ENCODE measurements at places on chromosomes 13 and 19. TPM values are rescaled to one million over a fixed set of nuclear protein-coding genes. Genes with fewer than 3 reads are reported as not detected.

GRCh38 chr19:40235238-40236025, 8.9 kb upstream of the CCNP start:
- no peak for DNase-seq

DNA sequence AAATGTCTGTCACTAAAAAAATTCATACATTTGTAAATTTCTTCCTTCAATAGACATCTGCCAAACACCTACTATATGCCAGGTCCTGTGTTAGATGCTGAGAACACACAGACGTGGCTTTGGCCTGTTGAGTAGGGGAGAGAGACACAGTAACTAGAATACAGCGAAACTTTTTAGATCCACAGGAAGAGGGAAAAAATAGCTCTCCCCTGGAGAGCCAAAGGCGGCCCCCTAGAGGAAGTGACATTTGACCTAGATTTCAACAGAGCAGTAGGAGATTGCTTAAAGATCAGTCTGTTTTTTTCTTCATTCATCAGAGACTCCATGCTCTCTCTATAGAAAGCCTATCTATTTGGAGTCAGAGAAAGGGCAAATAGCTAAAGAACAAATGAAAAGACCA, 11.3 kb downstream of the LCP1 start:
- no peak for DNase-seq

GRCh38 chr19:3412066-3412465, 45.7 kb downstream of the NFIC start:
- DNase-seq, result no peak

DNA sequence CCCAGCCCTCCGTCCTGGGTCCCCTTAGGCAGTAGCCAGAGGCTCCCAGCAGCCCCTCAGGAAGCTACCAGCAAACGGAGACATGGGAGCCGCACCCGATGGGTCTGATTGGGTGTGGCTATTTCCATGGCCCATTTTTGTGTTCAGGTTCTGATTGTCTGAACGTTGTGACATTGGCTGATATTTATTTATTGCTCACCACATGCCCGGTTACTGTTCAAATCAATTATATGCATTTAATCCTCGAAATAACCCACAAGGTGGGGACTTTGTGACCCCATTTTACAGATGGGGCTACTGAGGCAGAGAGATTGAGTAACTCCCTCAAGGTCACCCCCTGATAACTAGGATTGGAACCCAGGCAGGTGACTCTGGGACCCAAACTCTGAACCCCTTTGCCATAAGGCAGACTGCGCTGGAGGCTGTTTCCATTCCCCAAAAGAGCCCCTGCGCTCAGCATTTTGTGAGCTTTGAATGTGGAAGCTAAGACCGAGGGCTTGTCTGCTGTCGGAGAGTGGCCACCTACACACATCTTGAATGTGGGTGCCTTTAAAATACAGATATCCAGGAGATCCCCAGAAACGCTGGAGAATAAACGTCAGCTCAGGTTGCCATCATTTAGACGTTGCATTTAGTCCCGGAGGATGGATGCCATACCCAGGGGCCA, 13.6 kb upstream of the MCF2L start:
- DNase-seq, result no peak

- DNase-seq, result peak; percentile 54
Observed at GRCh38 chr13:102779436-102780159, 6.0 kb upstream of the TEX30 start.

- no peak for DNase-seq
Observed at GRCh38 chr13:72261732-72262131, 394.7 kb upstream of the DACH1 start.

GRCh38 chr13:33721724-33722123, 96.2 kb upstream of the RFC3 start:
- no peak for DNase-seq

DNA sequence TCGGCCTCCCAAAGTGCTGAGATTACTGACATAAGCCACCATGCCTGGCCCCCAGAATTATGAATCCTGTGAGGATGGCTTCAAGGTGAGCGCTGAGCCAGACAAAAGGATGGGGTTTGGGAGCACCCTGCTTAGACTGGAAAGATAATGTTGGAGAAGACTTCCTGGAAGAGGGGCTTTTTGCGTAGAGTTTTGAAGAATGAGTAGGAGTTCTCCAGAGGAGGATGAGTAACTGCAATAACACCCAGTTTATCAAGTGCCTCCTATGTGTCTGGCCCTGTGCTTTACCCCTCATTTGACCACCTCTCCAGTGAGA, 641 bp upstream of the GDF15 start:
- no peak for DNase-seq

DNA sequence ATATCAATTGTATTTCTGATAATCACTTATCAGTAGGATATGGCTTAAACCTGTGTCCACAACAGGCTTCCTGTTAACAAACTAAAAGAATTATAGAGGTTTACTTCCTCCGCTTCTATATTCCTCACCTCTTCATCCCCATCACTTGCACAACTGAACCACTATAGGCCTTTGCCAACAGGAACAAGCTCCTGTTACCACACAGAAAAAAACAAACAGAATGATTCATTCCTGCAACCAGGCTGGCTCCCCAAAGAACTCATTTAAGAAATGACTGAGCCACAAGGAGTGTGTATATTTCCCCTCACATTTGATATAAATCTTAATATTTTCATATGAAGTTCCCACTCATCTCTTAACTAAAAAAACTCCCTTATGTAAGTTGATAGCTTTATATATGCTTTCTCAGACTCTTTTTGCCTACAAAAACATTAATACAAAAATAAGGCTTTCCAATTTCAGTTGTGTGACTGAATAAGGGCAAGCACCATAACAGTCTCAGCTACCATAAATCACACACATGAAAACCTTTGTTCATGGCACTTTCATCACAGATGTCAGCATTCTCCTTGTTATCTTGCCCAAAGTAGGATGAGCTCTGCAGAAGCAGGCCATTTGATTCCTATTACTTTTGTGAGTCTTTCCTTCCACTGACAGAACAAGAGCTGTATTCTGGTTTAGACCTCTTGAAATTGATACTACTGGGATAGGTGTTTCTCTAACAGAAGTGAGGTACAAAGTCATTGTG, 366.8 kb downstream of the SLITRK1 start:
- DNase-seq, result no peak

GRCh38 chr13:110353339-110353977, 46.4 kb downstream of the COL4A2 start:
- no peak for DNase-seq

GRCh38 chr19:36833430-36833829, 4.8 kb downstream of the ZNF790 start:
- no peak for DNase-seq

DNA sequence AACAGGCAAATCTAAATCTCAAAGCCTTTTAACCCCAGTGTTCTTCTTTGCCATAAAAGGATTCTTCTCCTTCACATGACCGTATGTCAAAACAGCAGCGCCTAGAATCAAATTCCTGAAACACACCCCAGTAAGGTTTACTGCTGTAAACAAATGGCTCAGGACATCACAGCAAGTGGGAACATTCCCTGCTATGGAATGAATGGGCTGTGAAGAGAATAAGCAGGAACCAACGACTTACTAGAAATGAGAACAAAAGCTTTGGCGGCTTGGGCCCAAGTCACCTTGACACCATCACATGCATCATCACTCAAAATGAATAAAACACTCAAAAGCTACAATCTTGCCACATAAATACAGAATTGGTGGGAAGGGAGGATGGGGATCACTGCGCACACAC, 80.4 kb upstream of the SPATA13 start:
- no peak for DNase-seq

DNA sequence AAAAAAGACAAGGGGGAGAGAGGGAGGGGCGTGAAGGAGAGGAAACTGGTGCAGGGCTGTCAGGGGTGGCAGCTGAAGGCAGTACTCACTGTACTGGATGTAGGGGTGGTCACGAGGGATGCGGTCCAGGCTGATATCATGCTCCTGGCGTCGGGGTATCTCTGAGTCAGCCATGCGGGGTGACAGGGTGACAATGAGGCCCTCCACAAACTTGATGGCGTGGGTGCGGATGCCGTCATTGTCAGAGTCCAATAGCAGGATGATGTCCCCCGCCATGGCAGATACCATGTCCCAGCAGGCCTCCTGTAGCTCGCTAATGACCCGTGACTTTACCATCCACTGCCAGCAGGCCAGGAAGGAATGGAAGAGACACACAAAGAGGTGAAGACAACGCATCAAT, 15.3 kb downstream of the SYMPK start:
- DNase-seq, result no peak

GRCh38 chr19:5078666-5079065, 109.8 kb downstream of the KDM4B start:
- DNase-seq, result no peak

GRCh38 chr19:51771376-51772130, 10.6 kb downstream of the FPR2 start:
- no peak for DNase-seq

DNA sequence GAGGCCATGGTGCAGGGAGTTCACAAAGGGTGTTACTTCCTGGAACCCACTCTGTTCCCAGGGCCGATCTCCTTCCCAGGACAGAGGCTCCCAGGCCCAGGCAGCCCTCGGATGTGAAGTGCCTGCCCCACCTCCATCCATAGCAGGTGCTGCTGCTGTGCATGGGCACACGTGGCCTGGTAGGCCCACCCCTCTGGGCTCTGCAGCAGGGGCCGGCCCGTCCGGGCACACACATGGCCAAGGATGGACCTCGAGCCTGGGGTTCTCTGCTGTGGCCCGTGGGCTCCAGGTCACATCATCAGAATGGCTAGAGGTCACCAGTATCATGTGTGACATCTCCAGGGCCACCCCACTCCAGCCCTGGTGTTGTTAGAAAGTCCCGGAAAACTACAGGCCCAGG, 71.8 kb downstream of the GADD45B start:
- DNase-seq, result no peak

DNA sequence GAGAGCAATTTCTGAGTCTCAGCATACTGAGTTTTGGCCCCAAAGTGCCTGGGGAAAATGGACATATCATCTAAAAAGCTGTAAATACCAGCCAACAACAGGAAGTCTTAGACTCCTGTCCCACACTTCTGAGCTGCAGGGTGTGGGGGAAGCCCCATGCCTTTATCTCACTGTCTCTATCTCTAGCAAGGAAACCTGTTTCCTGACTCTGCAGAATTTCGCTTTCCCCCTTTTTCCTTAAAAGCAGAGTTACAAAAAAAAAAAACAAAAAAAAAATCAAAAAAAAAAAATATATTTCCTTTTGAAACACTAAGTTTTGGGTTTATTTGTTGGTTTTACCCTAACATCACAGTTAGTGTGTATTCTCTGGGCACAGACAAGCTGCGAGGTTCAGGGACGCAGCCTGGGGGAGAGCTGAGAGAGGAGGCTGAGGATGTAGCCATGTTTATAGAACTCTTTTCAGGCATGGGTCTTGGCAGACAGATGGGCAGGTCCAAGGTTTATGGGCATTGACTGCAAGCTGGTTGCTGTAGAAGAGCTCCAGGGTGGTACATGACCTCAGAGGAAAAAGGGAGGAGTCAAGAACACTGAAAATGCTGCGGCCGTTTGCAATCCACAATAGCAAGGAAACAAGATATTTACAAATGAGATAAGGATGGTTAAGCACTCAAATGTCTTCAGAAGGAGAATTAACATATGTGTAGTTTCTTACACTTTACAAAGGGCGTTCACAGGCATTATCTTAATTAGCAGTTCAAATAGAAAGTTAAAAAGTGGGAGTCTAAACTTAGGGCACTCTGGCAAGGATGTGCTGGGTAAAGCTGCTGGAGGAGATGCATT, 4.9 kb downstream of the MBNL2 start:
- peak; percentile 67 for DNase-seq

GRCh38 chr13:25731037-25731436, 320.8 kb downstream of the SHISA2 start:
- DNase-seq, result no peak

GRCh38 chr13:35714121-35714520, 237.6 kb upstream of the MAB21L1 start:
- no peak for DNase-seq

DNA sequence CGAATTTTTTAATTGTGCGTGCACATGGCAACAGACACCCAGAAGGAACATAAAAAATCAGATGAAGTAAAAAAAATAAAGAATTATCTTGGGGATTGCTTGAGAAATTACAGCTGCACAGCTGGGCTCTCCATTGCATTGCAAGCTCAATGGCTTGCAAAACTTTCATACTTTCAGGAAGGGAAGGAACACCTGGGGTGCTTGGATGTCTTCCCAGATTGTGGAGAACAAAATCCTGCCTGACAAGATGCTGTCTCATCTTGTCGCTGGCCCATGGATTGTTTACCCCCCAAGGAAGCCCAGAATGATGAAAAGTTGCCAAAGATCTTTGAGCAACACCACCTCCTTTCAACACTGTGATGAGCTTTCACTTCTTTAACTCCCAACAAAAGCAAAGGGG, 11.0 kb upstream of the CASP14 start:
- DNase-seq, result no peak

GRCh38 chr19:7917267-7918061, 2.7 kb upstream of the SNAPC2 start:
- DNase-seq, result peak; percentile 70

DNA sequence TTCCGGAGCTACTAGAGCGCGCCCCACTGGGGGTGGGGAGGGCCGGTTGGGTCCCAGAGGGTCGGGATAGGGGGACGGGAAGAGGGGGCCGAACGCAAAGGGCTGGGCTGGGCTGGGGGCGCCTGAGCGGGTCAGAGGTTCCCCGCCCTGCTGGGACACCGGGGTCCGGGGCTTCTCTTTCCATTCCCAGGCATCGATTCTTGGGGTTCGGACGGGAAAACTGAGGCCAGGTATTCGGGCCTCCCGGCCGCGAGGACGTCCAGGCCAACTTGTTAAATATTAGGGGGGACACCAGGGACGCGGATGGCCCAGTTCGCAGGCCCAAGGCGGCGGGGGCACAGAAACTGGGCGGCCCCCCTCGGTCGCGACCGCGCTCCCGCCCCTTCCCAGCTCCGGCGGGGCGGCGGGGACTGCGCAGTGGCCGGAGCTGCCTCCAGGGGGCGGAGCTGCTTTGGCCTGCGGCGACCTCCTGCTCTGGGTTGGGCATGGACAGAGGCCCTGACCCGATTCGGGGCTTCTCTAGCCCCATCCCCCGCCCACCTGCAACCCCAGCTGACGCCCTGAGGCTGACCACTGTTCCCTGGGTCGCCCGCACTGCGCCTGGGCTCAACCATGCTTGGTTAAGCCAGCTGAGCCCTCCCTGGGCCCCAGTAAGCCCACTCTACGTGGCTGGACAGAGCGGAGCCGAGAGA, 1.2 kb upstream of the KLF16 start:
- DNase-seq, result peak; percentile 78

GRCh38 chr13:82803341-82803740, 1078.9 kb downstream of the SLITRK1 start:
- no peak for DNase-seq

GRCh38 chr13:24668511-24668910, 11.7 kb upstream of the ATP12A start:
- DNase-seq, result no peak

- no peak for DNase-seq
Observed at GRCh38 chr13:98261165-98261702, 84.2 kb upstream of the RNF113B start.

- peak; percentile 91 for DNase-seq
Observed at GRCh38 chr13:24254146-24254841, 55.1 kb upstream of the C1QTNF9 start.

GRCh38 chr13:106527826-106528225, 7.6 kb downstream of the EFNB2 start:
- DNase-seq, result no peak

- DNase-seq, result no peak
Observed at GRCh38 chr19:50790922-50791467, 780 bp downstream of the ACP4 start.

GRCh38 chr19:2922987-2923386, 21.8 kb downstream of the ZNF77 start:
- no peak for DNase-seq

Gene SLC1A6
- total RNA-seq, result not detected

Gene ZNF835
- total RNA-seq, result 2.2 TPM

Gene GJA3
- 0.76 TPM for total RNA-seq

Gene NLRP9
- total RNA-seq, result not detected

Gene ZNF20
- total RNA-seq, result 5.2 TPM

Gene GRK1
- total RNA-seq, result not detected

Gene EXOC3L2
- total RNA-seq, result not detected

Gene ZIC2
- total RNA-seq, result 1.6 TPM

All from activated CD8-positive, alpha-beta memory T cell treated with anti-CD3 and anti-CD28 coated beads, Interleukin-2, amount 10 ng/mL, durations not matched to agents 7 days and 5 days (primary cell).